NCI-H1105 (cell line): ENCODE measurements at places on chromosomes 3 and 15.
A peak's percentile ranks its signal among the peaks of the same experiment; 100 is the strongest.

- DNase-seq, result no peak
These were observed 62.3 kb downstream of the LDHAL6B start for GRCh38 chr15:59268852-59269407.

- no peak for DNase-seq
These were observed 69.2 kb upstream of the ICE2 start for GRCh38 chr15:60548101-60548500.

DNA sequence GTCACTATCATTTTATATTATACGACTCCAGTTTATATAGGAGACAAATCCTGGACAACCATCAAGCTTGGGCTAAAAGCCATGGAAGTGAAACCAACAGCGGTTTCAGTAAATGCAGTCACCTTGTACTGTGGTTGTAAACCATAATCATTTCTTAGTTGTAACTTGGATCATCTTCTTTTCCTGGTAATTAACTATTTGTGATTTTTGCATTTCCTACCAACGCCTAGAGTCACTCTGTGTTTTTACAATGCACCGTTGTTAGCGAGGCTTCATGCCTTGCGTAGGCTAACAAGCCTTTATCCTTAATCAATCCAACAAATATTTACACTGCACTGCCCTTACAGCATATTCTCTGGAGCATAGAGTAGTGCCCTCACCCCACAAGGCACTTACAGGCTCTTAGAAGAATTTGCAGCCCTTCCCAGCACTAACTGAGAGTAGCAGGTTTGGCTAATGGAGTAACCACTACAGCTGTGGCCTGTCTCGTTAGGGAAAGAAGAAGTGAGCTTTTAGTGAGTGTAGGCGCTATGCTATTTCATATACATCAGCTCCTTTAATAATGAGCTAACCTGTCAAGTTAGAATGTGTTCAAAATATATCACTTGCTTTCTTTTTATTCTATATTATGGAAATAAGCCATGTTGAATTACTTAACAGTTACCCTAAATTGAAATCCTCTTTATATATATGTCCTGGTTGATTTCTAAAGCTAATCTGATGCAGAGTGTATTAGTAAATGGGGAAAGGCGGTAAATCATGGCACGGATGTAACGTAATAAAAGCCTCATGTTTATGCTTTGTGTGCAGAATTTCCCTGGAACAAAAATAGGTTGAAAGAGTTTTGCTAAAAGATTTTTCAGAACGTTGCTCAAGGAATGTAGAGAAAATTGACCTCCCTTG, 62.8 kb downstream of the ABHD2 start:
- no peak for DNase-seq

GRCh38 chr3:107446706-107447105, 69.5 kb downstream of the CCDC54 start:
- no peak for DNase-seq

- DNase-seq, result no peak
These were observed 163.8 kb downstream of the ZIC1 start for GRCh38 chr3:147572970-147573340.

DNA sequence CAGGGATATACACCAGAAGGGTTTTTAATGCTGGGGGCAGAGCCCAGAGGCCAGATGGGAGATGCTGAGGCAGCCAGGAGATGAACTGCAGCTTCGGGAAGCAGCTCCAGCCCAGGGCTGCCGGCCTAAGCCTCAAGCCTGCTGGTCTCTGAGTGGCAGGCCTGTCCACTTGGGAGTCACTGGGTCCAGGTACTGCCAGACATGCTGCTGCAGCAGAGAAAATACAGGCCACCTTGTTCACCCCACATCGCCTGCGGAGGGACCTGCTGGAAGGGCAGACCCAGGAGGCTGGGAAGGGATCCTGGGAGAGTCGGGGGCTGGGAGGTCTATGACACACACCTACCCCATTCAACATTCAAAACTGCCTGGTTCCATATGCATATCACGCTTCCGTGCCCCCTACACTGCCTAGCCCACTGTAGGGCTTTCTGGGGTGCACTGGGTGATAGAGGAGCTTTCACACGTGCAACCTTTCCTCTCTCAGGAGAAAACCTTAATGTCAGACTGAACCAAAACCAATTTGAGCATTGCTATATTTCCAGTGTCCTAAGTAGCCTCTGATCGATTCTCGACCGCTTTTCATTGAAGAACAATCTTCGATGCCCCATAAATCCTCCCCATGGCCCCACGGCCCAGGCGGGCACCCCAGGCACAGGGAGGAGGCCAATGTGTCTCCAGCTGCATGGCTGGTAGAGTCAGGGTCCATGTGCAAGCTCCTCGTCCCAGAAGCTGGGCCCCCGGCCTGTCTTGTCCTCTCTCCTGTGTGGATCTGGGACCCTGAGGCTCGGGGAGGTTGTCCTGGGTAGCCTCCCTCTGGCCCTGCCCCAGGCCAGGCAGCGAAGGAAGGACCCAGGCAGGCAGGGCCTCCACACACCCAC, 147.4 kb downstream of the ATP10A start:
- no peak for DNase-seq

DNA sequence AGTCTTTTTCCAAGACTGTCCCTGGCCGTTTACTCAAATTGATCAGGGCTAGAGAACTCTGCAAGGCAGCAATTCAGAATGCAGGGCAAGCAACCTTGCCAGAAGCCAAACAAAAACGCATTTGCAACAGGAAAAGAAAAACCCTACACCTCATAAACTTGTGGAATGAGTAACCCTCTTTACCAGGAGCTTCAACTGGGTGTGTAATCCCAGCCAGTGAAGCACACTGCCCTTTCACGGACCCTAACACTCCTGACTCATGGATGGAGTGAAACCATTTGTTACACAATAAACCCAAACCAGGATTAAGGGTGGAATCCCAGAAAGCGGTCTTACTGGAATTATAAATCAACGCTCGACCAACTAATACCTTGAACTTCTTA, 14.8 kb upstream of the LDHAL6B start:
- DNase-seq, result no peak

DNA sequence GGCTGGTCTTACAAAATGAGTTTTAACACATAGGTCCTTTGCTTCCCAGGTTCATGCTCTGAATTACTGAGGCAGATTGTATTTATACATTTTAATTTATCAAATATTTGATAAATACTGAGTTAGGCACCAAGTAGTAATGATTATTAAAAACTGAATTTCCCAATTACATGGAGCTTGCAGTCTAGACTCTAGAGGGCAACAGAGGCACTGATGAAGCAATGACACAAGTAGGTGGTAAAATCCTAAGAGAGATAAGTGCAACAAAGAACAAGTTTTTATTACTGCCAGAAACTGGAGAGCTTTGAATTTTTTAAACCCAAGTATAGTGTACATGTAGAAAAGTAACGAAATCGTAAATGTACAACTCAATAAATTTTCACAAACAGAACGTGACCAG, 406.2 kb upstream of the RARB start:
- no peak for DNase-seq

- DNase-seq, result no peak
These were observed 36.6 kb downstream of the OXSM start for GRCh38 chr3:25826510-25826909.

- no peak for DNase-seq
These were observed 27.5 kb downstream of the NBEAL2 start for GRCh38 chr3:47007001-47007400.

- DNase-seq, result no peak
These were observed 958 bp downstream of the GLDN start for GRCh38 chr15:51342227-51342999.

DNA sequence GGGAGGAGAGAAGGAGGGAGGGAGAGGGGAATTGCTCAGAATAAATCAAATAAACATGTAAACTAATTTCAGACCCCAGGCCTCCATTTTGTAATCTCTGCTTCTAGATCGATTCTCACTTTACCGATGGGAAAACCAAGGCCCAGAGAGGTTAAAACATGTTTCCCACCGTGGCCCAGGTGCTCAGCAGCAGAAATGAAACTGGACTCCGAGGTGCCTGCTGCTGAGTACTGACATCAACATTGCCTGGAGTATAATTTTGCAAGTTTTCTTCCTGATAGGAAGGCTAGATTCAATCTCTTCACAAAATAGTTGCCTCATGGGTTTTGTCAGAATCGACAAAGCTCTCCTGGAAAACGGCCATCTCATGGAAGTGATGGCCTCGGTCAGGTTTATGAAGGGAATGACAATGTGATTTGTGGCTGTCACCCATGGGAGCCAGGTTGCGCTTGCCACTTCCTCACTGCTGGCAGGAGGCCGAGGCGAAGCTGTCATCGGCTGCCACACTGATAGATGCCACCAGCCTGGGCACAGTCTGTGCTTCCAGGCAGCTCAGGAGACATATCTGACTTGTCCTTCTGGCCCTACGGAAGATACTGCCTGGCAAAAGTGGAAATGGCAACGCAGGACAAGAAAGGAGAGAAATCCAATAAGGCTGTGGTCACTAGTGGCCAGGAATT, 133.1 kb upstream of the LRRN1 start:
- DNase-seq, result no peak

- DNase-seq, result no peak
These were observed 897.2 kb upstream of the ARPP21 start for GRCh38 chr3:34742151-34742550.

DNA sequence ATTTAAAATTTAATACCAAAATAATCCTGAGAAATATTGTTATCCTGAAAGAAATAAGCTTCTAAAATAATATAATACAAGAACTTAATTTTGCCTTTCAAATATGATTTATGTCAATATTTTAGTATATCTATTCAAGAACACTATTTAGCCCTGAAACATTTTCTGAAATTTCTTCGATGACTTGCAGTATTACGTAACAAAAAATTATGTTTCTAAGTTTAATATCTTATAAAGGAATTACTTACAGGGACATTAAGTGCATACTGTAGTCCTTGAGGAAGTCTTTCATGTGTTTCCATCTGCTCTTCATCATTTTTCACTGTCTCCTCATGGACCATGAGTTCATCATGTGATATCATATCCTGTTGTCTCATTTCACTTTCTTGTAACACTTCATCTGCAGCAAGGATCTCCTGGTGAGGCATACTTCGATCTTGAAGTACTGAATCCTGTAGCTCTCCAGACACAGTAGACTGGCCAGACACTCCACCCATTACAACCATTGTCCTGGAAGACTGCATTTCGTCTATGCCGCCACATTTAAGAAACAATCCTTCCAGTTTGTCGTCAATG, 62.0 kb downstream of the ZNF148 start:
- DNase-seq, result no peak

- no peak for DNase-seq
These were observed 132.7 kb upstream of the TPRG1 start for GRCh38 chr3:189038773-189039745.

DNA sequence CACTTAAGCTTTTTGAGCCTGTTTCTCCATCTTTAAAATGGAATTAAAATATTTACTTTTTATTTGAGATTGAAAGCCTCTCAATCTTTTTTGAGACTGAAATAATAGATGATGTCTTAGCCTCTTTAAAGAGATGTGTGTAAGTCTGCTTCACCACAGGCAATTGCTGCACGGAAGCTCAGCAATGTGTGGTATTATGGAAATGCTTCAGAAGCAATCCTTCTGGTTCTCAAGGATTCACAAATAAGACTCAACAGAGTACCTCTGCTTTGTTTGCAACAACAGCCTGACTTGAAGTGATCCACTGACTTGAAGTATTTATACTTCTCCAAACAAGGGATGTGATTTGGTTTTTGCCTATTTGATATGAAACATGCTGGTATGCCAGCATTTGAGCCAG, 332.0 kb upstream of the RASGRP1 start:
- no peak for DNase-seq

GRCh38 chr3:163939926-163940325, 1138.4 kb downstream of the SI start:
- DNase-seq, result no peak

- DNase-seq, result no peak
These were observed 260.5 kb downstream of the C3orf38 start for GRCh38 chr3:88410259-88410658.

DNA sequence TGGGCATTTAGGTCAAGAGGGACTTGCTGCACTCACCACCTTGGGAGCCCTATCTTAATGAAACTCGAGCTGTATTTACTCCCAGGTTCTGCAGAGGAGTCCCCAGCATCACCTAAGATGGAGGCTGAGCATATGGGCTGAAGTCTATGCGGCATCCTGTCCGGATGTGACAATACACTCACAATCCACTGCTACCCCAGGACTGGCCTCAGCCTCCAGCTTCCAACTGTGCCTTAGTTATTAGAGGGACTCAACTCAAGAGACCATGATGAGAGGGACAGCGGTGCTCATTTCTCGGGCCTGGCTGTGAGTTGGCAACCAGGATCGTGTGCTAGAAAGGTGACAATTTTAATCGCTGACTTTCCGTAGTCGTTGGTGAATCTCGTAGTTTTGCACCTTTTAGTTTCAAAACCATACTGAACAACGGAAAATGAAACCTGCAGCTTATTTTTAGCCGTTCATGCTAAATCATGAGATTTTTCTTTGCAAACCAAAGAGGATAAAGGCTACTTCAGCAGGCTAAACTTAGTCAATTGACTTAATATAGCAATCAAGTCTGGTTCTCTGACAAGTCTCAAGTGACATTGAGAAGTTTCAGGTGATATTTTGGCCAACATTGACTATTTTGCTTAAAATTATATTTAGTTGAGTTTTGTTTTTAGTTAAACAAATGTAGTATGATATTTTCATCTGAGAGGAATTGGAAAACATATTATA, 11.1 kb downstream of the ZBTB38 start:
- no peak for DNase-seq

DNA sequence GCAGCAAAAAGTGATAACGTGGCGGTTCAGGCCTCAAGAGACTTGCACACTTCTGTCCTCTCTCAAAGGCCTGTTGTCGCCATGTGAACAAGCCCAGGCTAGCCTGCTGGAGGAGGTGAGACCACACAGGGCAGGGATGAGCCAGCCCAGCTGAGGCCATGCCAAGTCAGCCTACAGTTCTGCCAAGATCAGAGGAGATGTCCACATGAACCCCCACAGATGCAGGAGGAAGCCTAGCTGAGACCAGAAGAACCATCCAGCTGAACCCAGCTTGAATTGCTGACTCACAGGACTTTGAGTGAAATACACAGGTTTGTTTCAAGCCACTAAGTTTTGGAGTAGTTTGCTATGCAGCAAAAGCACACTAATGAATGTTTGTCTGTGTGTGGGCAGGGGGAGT, 50.3 kb upstream of the SEC13 start:
- peak; percentile 59 for DNase-seq

- peak; percentile 55 for DNase-seq
These were observed 4.6 kb upstream of the CTNNB1 start for GRCh38 chr3:41194701-41195100.

DNA sequence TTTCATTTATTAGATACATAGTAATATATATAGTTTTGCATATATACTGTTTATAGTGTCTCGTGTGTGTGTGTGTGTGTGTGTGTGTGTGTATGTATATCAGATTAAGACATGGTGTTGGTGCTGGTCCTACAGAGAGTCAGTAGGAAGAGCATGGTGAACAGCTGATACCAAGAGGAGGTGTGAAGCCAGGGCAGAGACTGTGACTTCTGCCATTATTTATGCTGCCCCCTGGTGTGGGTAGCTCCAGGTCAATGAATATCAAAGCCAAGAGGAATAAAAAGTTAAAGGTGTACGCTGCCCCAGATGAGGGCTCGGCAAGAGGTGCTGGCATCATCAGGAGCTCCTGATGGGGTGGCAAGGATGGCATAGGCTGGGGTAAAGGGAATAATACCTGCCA, 299.5 kb upstream of the RASGRP1 start:
- DNase-seq, result no peak
